ENCODE measurements at places on chromosomes 5 and 9.

DNA sequence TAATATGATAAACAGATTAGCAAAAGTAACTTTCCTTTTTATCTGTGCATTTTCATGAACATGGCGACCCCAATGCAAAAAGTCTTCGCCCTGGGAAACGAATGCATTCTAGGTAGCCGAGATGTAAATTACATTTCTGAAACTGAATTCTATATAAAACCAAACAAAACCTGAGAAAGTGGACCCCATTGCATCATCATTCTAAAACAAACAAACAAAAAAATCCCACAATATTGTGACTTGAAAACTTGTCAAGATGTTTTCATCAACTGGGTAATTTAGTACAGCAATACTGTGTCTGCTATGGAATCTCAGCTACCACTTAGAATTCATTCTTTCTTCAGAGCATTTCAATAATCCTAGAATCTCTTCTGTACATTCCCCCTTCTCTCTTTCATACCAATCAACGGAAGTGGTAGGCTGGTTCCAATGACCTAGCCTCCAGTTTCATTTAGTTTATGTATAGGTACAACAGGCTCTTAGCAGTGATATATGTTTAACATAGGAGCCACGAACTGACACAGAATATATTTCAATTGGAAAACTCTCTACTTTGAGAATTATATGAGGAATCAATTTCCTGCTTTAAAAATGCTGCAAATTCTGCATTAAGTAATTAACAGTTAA lies 85.6 kb downstream of the FBXW11 start:
- DNase-seq, result no peak

DNA sequence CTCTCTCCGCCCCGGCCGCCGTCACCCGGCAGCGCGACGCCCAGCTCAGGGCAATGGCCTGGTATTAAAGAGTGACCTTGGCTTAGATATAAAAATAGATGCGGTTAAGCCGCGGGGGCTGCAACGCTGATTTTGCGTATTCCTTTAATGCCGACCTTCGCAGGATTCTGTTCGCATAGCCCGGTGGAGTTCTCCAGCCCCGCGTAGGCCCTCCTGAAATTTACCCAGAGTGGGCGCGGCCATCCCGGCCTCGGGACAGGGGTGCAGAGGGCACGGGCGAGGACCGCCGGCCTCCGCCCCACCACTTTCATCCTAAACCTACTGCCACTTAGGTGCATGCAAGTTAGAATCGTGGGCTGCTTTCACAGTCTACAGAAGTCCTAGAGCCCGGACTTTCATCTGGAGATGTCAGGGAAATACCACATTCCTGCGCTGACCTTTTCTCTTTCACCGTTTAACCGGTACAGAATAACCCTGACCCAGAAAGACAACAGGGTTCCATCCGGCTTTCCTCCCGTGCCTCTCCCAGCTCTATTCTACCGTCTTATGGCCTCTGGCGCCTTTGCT lies 492 bp upstream of the FAM169A start:
- no peak for DNase-seq

DNA sequence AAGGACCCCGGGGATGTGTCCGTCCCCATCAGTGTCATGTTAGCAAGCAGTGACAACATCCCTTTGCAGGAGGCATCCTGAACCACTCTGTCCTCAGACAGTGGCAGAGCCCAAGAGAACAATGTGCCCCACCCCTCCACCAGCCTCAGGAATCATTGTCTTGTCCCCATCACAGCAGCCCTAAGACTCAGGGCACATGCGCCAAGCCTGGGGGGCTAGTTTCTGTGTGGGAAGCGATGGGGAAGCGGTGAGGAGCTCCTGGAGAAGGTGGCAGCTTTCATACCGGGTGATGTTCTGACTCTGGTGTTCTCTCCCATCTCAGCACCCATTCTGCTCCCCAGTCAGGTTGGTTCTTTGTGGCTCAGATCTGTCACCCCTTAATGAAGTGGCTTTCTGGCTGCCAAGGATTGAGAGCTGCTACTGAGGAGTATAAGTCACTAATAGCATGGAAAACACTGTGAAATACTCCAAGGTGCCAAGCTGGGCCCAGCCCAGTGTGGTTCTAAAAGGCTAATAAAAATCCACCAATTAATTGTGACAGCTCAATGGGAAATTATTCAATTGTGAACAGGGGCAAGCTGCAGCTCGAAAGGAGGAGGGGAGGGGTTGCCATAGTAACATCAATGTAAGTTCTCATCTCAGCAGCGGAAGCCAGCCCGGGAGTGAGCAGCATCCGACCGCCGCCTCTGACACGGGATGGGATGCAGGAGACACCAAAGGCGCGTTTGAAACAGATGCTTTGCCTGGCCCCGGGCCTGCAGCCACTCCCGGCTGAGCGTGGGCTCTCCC lies 4.7 kb downstream of the QRFP start:
- DNase-seq, result peak; percentile 34

- DNase-seq, result no peak
Observed at GRCh38 chr5:136031711-136032110, 2.9 kb downstream of the TGFBI start.

DNA sequence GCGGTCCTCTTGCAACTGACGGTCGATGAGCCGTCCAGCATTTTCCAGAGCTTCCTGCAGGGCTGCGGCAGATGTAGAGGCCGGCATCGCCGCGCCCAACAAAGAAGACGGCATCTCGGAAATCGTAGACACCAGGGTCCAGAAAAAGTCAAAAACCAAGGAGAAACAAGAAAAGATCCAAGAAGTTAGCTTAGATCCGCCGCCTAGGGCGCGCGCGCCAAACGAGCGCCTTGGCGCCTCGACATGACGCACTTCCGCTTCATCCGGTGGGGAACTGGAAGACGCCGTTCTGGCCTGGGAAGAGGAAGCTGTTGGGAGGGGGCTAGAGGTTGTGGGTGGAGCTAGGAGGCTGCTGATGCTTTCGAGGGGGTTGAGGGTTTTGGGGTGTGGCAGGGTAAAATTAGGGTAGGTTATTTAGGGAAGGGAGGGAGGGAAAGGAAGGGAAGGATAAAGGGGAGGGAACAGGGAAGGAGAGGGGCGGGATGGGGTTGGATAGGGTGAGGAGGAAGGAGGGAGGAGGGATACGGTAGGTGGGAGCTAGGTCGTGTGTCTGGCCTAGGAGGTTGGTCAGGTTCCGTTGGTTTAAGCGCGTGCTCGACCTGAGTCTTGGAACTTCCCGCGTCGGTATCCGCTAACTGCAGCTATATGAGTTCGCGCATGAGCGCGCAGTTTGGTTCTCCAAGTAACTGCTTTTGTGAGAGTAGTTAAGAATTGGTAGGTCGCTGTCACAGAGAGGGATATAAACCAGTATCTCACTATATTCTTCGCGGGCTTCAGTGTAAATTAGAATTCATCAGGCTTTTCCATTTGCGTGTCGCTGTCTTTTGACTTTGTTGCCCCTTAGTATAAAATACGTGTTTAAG lies at the start of gene NUP155:
Gene NUP155, minus strand, starts transcription at position 243 of the 863 bp plus-strand sequence. Its CDS starts 129 bp downstream, at position 114.
- DNase-seq, result peak; percentile 96

DNA sequence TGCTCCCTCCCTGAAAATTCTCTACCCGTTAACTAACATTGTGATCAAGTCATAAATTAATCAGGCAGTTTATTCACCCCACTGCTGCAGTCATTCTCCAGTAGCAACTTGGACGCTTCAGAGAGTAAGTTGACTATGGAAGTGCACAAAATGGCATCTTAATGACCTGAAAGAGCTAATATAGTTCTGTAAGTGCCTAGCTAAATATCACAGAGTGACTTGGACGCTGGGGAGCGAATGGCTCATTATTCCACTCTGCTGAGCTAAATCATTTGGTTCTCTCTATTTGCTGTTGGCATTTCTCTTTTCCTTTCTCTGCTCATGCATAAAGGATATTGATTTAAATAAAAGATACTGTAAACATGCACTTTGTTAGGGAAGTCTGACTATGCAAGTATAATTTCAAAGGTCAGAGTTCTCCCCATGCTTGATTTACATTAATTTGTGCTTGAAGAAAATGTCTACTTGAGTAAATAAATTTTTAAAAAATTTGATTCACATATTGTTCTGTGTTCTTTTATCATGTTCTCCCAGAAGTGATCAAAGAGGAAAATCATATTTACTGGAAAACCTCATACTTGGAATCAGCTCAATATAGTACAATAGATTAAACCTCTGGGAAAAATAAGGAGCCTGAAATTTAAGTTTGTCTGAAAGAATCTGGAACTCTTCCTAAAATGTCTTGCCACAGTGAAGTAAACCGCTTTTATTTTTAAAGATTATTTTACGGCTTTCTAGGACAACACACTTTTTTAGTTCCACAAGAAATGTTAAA lies 169.5 kb upstream of the HAPLN1 start:
- DNase-seq, result no peak

GRCh38 chr9:134641990-134642384 lies 384 bp downstream of the COL5A1 start:
- DNase-seq, result no peak

DNA sequence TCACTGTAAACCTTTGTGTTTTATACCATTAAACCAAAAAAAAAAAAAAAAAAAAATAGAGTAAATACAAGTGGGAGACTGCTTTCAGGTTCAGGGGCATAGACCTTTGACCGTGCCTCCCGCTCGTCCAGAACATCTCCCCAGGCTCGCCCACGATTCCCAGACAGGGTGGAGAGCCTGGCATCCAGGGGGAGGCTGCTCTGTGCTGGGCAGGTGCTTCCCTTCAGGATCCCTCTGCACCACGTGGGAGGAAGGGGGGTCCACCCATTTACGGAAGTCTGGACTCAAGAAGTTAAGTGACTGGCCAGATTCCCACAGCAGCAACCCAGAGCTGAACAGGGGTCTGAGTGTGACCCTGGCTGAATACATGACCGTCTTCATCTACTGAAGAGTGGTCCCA lies 125.4 kb upstream of the LMX1B start:
- no peak for DNase-seq

GRCh38 chr9:70951749-70952727 lies 169.4 kb downstream of the TRPM3 start:
- DNase-seq, result no peak

- DNase-seq, result no peak
Observed at GRCh38 chr5:147436596-147436995, 73.3 kb downstream of the DPYSL3 start.

DNA sequence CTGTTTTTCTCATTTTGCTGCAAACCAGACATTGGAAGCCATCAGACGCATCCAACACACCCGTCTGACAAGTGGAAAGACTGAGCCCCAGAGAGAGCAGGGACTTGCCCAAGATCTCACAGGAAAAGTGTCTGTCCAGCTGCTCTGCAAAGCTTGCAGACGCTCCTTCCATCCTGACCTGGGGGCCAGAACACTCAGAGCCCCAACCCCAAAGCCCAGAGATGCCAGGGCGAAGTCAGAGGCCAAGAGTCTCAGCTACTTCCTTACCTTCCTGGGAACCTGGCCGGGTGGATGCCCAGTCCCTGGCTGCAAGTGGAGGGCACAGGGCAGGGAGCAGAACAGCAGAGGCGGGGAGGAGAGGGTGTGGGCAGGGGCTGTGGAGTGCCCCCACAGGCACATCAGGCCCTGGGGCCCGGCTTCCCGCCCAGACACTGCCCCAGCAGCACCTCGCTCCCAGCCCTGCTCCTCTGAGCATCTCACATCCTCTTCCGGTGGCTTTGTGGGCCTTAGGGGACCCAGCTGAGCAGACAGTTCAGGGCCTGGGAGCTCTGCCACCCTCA lies 9.7 kb upstream of the RALGDS start:
- no peak for DNase-seq

DNA sequence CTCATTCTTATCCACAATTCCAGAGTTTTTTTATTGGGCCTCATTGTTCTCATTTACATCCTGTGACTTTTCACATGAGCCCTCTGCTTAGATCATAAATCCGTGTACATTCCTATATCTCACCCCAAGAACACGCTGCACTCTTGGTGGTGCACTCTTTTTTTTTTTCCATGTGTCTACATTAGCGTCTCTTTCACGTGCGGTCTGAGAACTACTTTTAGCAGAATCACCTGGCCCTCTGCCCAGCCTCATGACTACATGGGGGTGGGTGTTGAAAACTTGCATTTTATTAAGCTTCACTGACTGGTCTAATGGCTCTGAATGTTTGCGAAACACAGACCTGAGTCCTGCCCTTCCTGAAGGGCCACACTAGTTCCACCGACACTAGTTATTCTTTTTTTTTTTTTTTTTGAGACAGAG lies 18.6 kb downstream of the C9orf57 start:
- DNase-seq, result no peak

- no peak for DNase-seq
Observed at GRCh38 chr5:42970636-42971559, 69.2 kb downstream of the ANXA2R start.

GRCh38 chr5:176806137-176806536 lies 4.2 kb upstream of the UNC5A start:
- no peak for DNase-seq

DNA sequence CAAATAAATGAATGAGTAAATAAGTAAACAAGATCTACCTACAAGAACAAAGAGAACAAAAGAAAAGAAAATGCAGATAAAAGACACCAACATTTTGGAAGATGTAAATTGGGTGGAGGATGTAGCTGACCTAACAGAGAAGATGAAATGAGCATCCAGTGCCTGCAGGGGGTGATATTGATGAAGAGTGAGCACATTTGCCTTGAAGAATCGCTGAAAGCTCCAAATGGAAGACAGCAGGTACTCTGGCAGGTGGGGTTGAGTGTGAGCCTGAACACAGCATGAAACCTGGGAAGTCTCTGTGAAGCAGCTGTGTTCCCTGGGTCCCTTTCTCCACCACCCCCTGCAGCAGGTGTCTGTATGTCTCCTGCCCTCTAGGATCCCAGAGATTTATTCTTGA lies 125.6 kb downstream of the NXNL2 start:
- no peak for DNase-seq

- no peak for DNase-seq
Observed at GRCh38 chr9:68860419-68860818, 153.5 kb downstream of the PRKACG start.

DNA sequence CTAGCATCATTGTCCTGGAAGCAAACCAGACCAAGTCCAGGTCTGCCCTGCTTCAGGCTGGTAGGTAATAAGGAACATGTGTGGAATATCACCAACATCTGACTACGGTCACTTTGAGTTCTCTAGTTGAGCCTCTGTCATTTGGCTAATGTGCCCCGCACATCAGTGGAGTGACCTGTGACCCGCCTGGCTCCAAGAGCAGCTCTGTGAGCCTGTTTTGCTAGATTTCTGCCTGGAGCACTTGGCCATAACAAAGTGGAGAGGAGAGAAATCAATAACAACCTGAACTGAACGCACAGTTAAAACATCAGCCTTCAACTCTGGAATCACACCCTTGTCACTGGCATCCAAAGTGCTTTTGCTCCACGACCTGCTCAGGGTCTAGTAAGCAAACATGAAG lies 115.7 kb downstream of the PPP2R2B start:
- DNase-seq, result no peak

GRCh38 chr5:33735072-33735471 lies 156.7 kb downstream of the ADAMTS12 start:
- no peak for DNase-seq

Data from hippocampal formation (tissue), 2 donors.